ENCODE measurements at places on chromosomes 12 and 14. TPM values are rescaled to one million over a fixed set of nuclear protein-coding genes. Genes with fewer than 3 reads are reported as not detected.

DNA sequence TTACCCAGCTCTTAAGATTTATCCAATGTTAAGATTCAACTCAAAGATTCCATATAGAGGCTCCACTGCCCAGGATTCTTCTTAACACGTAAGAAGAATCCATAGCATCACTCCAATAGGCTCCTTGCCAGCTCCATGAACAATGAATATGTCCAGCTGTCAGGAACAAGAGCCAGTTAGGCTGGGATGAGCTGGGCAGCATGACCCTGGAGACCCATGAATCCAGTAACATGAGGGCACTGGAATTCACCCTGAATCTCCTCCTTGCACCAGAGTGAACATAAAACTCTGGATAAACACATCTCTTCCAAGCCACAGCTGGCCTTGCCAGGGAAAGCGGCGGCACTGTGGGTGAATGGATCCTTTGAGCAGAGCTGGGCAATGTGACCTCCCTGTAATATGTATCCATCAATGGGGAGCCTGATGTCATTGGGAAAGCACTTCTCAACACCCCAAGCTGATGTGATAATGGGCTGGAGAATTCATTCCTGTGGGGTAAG, 24.4 kb upstream of the TC2N start:
- DNase-seq = no peak

RNASE3 gene
- 0.44 TPM for polyA plus RNA-seq

DNA sequence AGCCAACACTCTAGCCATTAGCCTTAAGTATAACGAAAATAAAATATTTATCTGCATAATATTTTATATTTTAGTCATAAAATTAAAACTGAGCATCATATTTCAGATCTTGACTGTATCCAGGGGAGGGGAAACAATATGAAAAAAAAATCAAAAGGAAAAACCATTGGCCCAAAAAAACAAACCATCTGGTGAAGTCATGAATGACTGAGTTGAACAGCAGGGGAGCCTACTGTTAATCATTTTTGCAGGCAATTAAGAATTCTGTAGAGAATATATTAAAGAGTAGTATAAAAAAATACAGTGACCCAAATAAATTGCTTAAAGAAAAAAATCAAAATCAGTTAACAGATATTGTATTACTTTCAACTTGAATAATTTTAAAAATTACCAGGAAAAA, 224.8 kb downstream of the C12orf50 start:
- no peak for DNase-seq

GRCh38 chr14:75806352-75806832, 145.3 kb downstream of the TTLL5 start:
- no peak for DNase-seq

- DNase-seq = no peak
Measured at GRCh38 chr12:40634517-40635131, 57.6 kb upstream of the CNTN1 start.

GRCh38 chr12:2215709-2216560, 163.1 kb downstream of the CACNA1C start:
- no peak for DNase-seq

DNA sequence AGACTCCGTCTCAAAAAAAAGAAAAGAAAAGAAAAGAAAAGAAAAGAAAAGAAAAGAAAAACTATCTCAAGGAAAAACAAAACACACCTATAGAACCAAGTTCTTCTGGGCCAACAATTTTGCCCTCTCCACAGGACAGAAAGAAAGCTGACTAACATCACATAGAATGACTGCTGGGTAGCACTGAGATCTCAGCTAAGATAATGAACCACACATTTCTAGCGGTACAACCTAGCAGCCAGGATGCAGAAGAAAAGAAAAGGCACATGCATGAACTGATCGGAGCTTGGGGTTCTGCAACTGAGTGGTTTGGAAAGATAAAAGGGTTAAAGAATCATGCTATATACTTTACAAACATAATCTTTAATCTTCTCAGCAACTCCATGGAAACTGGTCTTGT, 19.5 kb downstream of the TMED10 start:
- no peak for DNase-seq

NYNRIN gene
- polyA plus RNA-seq = 106 TPM

GRCh38 chr14:88422919-88423650, 37.6 kb downstream of the SPATA7 start:
- DNase-seq = no peak

DNA sequence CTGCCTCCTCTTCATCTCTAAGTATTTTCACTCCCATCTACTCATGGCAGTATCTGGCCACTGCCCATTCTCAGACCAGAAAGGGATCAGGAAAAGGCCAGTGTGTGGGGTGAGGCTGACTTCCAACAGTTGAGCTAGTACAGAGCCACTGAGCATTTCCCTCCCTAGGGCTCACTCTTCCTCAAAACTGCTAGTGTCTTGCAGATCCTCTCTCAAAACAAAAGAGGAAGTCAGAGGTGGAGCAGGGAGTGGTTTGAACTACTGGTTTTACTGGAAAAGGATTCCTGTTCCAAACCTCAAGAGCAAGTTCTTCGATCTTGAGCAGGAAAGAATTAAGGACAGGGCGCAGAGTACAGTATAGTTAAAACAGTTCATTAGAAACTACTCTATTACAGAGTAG, 11.7 kb upstream of the RNASE10 start:
- no peak for DNase-seq

GRCh38 chr12:16112612-16113560, 164.6 kb downstream of the SLC15A5 start:
- no peak for DNase-seq

GRCh38 chr12:113818833-113819232, 147.3 kb downstream of the RBM19 start:
- DNase-seq = no peak

CLECL1 gene
- polyA plus RNA-seq = 0.47 TPM

All from right lung (tissue), 10 donors.